ENCODE measurements at places on chromosomes 1 and 21.

DNA sequence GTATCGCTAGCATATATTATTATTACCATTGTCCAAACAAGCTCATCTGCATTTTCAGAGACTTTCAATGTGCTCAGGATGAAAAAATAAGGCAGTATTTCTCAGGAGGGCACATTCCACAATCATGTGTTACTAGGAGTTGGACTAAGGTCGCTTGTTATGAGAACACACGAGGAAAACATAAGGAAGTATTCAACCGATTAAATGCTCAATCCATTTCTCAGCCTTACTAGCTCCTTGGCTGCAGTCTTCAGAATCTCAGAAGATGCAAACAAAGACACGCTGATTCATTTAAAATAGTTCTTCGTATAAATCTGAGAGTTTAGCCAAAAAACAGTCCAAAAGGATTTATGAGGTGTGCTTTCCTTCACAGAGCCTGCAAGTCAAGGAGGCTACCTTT lies 82.0 kb upstream of the JAK1 start:
- no peak for DNase-seq

GRCh38 chr1:117370071-117370470 lies 2.8 kb downstream of the MAN1A2 start:
- no peak for DNase-seq

GRCh38 chr1:51627672-51628071 lies 10.8 kb downstream of the OSBPL9 start:
- peak; percentile 28 for DNase-seq

DNA sequence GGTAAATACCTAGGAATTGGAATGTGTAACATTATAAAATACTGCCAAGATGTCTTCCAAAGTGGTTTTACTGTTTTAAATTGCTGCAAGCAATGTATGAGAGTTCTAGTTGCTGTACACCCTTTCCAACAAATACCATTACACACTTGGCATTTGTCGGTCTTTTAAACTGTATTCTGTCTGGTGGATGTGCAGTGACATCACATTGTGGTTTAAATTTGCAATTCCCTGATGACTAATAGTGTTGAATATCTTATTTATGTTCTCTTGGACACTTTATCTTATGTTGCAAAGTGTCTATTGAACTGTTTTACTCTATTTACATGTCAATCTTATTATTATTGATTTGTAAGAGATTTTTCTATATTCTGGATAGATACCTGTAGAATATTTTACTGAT lies 561.2 kb upstream of the B3GALT2 start:
- no peak for DNase-seq

DNA sequence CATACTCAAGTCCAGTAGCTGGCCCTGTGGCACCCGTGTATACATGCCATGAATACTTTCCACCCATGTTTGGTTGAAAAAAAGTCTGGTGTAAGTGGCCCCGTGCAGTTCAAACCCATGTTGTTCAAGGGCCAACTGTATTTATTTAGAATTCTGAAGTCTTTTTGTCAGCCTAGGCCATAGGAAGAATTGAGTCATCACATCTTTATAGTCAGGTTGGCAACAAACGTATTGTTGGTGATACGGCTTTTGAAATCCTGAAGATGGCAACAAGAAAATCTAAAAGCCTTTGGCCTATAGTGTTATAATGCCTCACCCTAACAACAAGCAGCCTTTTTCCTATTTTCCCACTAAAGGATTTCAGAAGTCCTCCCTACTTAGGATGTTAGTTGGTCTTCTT lies 363.6 kb downstream of the PLPP3 start:
- no peak for DNase-seq

DNA sequence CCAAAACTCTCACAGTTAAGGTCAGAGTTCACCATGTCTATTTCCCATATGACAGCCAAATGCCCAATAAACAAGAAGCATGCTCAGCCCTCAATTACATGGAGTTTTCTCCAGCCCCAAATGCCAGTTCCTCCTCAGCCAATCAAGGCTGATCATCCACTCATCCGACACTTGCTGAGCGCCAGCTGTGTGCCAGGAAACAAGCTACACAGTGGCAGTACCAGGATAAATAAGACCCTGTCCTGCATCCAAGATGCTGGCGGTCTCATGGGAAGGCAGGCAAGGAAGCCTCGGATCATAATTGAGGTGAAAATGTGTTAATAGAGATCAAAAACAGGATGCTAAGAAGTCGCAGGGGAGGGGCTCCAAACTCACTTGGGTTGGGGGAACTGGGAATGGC lies 7.7 kb downstream of the ZBTB17 start:
- no peak for DNase-seq

DNA sequence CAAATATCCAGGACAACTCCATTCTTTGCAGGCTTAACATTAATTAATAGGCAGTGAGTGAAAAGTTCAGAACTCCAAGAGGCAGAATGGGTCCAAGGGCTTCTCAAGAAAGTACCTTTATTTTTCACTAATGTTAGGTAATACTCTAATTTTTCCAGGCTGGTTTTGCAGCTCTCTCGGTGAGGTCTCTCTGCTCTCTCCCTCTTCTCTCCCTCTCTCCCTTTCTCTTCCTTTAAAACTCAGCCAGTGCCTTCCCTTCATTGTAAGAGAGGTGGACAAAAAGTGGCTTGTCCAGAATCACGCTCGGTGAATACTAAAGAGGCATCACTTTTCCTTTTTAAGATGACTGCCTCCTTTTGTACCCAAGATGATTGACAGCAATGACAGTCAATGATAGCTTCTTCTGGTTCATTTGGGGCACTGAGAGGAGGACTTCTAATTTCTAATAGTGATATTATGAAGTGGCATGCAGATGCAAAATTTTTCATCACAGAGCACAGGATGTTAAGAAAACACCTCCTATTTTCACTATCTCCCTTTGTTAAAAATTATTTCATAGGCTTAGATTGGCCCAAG lies 1.3 kb upstream of the CHI3L1 start:
- DNase-seq: no peak

- no peak for DNase-seq
Observed at GRCh38 chr1:107003972-107004371, 52.5 kb upstream of the PRMT6 start.

- DNase-seq: peak; percentile 95
Observed at GRCh38 chr1:8040586-8040985, 14.5 kb upstream of the ERRFI1 start.

- no peak for DNase-seq
Observed at GRCh38 chr1:238673561-238673960, 712.8 kb upstream of the CHRM3 start.
